ENCODE measurements at places on chromosomes 2 and 18.

- no peak for DNase-seq
These were observed 36.7 kb upstream of the FOXI3 start for GRCh38 chr2:88489181-88489580.

DNA sequence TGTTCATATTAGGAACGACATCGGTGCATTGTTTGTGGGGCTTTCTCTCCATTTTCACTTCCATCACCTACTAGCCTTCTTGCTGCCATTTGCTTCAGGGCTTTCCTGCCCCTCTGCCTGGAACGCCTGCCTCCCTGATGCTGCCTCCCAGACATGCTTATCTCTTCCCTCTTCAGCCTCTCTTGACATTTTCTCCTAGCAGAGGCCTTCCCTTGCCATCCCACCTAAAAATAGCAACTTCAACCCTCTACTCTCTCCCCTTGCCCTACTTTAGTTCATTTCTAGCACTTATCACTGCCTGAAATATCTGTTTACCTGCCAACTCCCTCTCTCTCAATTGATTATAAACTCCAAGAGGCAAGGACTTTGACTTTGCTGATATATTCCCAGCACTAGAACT, 210.3 kb downstream of the SP3 start:
- DNase-seq, result no peak

DNA sequence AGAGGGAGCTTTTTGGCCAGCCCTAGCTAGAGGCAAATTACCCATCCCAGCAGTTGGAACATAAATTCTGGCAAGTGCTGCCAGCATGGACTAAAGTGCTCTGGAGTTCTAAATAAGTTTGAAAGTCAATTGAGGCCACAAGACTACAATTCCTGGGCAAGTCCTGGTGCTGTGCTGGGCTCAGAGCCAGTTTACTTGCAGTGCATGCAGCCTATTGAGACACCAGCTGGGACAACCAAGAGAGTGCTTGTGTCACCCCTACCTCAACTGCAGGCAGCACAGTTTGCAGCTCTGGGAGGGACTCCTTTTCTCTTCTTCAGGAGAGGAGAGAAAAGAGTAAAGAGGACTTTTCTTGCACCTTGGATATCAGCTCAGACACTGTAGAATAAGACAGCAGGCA, 277.2 kb upstream of the TMEFF2 start:
- DNase-seq, result no peak

DNA sequence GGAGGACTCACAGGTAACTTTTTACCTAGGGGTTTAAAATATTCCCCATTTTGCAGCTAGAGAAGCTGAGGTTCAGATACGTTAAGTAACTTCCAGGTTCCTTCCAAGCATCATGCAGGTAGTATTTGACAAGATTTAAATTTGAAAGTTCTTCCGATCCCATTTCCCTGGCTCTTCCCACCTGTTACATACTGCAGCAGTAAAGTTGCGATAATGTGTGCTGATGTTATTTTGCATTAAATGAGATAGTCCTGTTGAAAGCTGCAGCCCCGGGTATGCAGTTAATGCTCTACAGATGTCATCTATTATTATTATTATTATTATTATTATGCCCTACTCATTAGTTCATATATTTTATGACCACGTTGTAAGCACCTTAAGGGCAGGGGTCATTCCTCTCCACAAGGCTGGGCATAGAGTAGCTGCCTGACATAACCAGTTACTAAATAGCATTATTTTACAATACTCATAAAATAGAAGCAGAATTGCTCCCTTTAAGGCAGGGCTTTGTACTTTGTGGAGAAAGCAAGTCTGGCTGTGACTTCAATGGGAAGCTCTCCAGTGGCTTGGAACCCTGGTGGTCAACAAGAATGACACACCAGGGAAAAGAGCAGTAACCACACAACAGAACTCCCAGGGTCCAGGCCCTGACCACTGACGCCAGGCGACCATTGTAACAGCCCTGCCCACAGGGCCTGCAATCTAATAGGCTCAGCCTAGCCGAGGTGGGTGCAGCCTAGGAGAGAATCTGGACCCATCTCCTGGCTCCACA, 112.0 kb upstream of the STPG4 start:
- no peak for DNase-seq

DNA sequence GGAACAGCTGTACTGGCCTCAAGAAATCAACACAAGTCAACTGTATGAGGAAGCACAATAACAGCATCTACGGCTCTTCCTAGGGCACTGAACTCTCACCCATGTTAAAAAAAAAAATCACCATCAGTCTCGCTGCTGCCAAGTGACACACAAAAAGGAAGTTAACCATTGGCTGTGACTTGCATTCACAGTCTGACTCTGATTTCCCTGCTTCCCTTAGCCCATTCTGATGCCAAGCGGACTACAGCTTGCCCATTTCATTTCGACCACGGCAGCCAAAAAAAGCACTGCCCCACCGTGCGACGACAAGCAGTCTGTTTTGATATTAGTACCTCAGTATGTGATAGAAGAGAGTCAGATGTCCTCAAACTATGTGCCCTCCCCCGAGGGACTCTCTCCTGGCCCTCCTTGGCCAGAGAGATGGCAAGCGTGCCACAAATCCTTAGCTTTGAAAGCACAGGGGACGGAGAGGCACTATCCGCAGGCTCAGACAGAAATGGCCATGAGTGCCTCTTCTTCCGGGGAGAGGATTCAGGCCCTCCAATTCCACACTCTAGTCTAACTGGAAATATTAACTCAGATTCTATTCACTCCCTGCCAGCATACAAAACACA, 250.0 kb downstream of the TCF4 start:
- DNase-seq, result no peak

DNA sequence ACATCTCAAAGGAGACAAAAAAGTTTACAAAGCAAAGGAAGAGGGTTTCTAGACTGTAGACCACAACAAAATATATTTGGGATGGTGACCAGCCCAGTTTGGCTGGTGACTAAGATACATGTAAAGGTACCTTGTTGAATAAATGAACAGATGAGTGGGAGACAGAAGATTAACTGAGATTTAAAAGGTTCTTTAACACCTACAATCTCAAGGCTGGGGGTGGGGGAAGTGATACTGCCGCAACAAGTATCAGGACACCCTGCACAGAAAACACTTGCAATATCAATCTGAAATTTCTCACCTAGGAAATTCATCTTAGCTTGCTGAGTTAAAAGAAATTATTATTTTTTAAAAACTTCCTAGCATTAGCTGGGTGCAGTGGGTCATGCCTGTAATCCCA, 8.3 kb downstream of the RNF149 start:
- DNase-seq, result no peak
